ENCODE measurements at places on chromosomes 1 and 21.
A peak's percentile ranks its signal among the peaks of the same experiment; 100 is the strongest.

DNA sequence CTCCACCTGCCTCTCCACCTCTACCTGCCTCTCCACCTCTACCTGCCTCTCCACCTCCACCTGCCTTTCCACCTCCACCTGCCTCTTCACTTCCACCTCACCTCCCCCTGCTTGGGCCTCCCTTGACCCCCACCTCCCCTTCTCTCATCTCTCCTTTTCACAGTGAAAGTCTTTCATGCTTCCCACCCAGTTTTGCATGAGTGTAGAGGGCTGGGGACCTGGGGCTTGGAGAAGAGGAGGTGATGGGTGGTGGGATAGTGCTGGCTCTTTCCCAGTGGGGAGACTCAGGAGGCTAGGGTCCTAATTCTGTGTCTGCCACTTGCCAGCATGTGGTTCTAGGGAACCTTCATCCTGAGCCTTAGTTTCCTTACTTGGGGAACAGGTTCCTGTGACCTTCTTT, 316.2 kb upstream of the C1orf174 start:
- no peak for DNase-seq

- no peak for DNase-seq
These were observed 152.0 kb upstream of the GRIK3 start for GRCh38 chr1:37186246-37186756.

DNA sequence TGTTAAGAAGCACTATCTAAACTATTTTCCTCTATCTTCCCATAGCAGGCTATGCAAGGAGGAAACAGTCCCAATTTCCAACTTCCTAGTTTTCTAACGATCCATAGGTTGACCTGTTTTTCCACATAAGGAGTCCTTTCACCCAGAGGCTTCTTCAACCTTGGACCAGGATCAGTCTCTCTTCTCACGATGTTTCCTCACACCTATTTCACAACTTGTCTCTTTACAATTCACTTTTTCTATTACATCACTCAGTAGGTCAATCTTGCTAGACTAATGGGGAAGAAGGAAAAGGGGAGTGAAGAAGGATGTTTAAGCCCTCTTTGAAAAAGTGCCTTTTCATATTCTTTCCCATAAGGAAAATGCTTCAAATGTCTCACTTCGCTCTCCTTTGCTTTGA, 15.9 kb downstream of the PALMD start:
- DNase-seq, result peak; percentile 86

- no peak for DNase-seq
These were observed 5.2 kb upstream of the EPB41 start for GRCh38 chr1:28909198-28909597.

- DNase-seq, result no peak
These were observed 53.2 kb upstream of the C1orf87 start for GRCh38 chr1:60126723-60127122.

DNA sequence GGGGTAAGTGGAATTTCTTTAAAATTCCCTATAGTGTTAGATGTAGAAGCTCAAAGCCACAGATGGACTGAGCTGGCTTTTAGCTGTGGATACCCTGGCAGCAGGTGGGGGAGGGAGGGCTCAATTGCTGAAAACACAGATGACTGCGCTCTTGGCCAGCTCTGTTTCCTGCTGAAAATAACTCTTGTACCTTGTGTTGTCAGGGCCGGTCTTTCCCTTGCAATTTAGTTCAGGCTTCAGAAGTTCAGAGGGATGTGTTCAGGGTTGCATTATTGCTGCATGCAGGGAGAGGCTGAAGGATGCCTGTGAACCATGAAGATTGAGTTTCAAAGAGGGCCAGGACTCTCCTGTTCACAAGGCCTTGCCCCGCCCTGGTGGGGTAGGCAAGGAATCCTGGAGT, 58.1 kb upstream of the GCLM start:
- DNase-seq, result no peak

DNA sequence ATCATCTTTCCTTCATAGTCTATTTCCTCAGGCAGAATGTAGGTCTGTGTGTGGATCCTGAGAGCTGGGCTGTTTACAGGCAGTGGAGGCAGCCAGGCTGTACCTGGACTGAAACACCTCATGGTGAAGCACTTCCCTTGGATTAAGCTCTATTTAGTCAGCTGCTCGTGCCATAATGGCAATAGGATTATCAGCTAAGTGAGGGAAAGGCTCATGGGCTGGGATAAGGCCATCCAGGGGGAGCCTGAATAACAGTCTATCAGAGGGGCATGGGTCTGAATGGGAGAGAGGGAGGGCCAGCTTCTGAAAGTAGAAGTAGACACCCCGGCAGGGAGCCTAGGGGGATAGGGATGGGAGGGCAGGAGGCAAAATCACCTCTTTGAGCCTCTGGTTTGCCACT, 8.3 kb downstream of the RNASEL start:
- DNase-seq, result no peak

DNA sequence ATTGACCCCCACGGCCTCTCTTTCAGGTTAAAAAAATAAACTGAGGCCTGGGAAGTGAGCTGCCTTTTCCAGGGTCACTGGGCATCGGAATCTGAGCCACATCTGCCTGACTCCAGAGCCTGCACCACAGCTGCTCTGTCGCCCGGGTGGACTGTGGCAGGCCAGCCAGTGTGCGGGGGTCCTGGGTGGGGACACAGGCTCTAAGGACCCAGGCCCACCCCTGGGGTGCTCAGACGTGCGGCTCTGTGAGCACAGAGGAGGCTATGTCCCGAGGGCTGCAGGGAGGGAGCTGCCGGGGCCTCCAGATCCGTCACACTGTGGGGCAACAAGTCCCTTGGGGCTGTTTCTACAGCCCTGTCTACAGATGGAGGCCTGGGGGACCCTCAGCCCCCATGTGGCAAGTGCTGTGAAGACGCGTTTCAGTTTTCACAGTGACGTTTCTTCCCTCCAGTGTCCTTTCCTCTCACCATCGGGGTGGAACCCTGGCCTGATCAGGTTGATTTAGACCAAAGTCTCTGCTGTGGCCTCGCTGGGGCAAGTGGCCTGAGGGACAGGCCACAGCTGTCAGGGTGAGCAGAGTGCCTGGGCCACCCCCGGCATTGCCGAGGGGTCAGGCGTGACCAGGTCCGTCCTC, 39.2 kb upstream of the ACTRT2 start:
- DNase-seq, result no peak

GRCh38 chr1:168483539-168483938, 60.3 kb downstream of the XCL2 start:
- peak; percentile 64 for DNase-seq

DNA sequence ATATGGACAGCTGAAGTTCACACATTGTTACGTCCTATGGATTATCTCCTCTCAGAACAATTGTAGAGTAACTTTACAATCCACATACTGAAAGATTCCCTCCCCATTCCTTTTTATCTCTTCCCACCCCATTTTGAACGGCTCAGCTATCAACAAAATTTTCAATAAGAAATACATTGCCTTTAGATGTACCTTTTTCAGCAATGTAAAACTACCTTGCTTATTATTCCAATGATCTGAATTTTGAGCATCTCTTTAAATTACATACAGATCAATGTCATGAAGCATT, 503.7 kb downstream of the SMYD3 start:
- no peak for DNase-seq

DNA sequence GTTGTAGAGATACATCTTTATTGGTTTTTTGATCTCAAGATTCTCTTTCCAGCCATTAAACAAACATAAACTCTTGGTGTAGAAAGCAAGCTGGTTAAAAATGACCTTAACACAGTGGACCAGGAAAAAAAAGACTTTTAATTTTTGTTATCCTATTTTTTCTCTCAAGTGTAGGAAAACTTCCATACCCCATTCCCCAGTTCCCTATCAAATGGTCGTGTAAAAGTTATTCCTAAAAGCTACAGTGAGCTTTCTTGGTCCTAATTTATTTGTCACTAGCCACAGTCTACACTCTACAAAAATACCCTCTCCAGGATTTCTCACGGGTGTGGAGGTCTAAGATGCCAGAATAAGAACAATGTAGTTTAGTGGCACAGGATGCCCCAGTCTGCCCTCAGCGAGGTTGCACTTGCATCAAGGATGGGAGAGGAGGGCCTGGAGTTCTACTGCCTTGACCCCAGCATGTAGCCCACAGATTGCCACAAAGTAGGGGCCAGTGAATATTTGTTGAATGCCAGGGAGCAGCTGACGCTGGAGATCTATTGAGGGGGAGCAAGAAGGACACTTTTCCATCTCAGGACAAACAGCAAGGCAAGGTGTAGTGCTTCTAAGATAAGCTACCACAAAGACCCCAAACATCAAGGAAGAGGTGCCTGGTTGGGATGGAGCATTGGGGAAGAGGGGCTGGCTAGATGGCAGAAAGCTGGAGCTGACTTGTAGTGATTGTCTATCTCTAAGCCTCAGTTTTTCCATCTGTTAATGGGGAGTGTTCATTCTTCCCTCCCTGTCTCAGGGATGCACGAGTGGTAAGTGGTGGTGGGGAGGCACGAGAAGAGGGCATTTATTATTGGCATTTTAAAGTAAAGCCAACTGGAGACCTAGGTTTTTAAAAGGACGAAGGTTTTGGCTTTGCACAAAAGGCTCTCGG, 1.8 kb downstream of the MYCL start:
- DNase-seq, result no peak

DNA sequence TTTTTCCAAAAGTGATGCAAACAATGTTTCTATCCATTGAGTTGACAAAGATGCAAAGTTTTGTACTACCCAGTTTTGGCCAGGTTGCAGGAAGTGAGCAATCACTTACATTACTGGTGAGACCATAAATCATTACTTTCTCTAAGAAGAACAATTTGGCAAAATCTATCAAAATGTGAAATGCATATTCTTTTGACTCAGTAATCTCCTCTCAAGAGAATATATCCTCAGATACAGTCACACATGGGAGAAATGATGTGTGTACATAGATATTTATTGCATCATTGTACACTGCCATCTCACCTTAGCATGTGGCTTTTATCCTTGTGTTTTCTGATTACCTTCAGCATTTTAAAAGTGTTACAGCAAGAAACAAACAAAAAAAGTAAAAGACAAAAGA, 52.4 kb upstream of the FMO3 start:
- no peak for DNase-seq

DNA sequence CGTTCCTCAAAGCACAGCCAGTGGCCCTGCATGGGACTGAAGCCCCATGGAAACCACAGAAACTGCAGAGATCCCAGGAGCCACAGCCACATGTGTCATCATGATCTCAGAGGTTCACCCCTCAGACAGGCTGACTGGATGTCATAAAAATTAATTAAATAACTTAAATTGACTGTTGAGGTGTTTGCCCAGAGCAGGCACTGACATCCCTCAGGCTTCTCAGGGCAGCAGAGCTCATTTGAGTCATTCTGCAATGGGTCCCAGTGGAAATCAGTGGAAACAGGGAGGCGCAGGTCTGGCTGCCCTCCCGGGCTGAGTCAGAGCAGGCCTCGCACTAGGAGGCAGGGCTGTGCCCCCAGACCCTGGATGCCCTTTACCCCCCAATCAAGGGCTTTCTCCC, 135.1 kb downstream of the CDC7 start:
- DNase-seq, result no peak

DNA sequence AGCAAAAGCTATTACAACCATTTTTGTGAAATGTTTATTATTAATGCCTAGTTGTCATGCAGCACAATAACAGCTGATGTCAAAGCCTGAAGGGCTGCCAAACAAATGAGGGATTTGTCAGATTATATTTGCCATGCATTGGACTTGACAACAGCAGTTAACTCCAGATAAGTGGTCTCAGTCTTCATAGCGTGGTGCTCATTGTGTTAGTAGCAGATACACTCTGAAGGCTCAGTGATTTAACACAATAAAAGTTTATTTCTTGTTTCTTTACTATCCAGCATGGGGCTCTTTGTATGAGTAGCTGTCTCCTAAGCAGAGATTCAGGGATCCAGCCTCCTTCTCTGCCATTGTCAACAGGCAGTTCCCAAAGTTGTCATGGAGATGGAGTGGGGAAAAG, 76.0 kb upstream of the PTGFRN start:
- no peak for DNase-seq

- peak; percentile 51 for DNase-seq
These were observed 69.4 kb downstream of the TCP10L start for GRCh38 chr21:32515874-32516273.

GRCh38 chr1:226786550-226786949, 47.5 kb upstream of the ITPKB start:
- no peak for DNase-seq

GRCh38 chr21:45074818-45075595, 627 bp downstream of the ADARB1 start:
- DNase-seq, result peak; percentile 13

DNA sequence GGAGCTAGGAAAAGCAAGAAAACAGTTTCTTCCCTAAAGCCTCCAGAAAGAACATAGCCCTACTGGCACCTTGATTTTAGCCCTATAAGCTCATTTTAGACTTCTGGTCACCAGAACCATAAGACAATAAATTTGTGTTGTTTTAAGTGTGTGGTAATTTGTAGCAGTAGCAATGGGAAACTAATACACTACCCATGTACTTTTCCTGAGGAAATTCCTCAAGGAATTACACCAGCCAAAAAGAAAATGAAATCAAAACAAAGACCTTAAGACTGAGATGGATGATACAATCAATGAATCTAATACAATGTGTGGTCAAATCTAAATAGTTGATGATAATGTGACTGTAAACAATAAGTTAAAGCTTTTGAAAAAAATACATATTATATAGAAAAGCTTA, 11.8 kb downstream of the VAMP4 start:
- DNase-seq, result no peak

- DNase-seq, result peak; percentile 55
These were observed at the start of gene NLRP3 for GRCh38 chr1:247415423-247416361. NLRP3 (plus strand) TSS chr1:247416173; CDS start chr1:247418801, 2,628 bp downstream.

DNA sequence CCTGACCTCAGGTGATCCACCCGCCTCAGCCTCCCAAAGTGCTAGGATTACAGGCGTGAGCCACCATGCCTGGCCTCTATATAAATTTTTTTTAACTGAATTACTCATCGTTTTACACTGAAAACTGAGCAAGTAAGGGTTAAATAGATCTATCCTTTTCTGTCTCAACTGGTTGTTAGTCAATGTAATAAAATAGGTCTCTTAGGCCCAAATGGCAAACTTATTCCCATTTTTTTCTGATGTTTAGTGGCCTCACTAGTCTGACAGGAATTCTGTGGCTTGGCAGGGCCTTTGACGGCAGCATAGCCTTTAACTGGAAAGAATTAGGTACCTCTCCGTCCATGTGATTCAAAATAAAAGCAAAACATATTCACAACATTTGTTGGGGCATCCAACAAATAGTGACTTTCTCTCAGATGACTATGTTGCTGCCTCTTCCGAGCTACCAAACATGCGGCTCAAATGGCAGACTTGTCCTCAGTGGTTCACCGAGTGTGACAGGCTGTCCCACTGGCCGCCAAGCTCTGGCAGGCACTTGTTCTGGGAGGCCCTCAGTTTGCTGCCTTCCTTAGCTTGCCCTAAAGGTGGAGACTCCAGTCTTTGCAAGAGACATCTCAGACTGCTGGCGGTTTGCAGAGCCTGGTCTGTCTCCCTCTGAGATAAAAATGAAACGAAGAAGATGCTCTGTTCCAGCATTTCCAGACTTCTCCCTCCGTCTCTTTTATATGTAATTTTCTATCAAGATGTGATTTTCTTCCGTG, 17.4 kb downstream of the ATP1A4 start:
- DNase-seq, result no peak

DNA sequence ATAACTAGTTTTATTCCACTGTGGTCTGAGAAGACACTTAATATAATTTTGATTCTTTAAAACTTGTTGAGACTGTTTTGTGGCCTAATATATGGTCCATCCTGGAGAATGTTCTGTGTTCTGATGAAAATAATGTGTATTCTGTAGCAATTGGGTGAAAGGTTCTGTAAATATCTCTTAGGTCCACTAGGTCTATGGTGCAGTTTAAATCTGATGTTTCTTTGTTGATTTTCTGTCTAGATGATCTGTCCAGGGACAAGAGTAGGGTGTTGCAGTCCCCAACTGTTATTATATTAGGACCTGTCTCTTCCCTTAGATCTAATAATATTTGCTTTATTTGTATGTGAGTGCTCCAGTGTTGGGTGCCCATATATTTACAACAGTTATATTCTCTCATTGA, 33.9 kb upstream of the PM20D1 start:
- no peak for DNase-seq

Data from MCF 10A (cell line).